Upper lobe of left lung (tissue), 6 donors: ENCODE measurements at places on chromosomes 5 and 9. TPM values are rescaled to one million over a fixed set of nuclear protein-coding genes. Genes with fewer than 3 reads are reported as not detected.

ITGA1 gene
- total RNA-seq, result 75.1 TPM

PDE6A gene
- total RNA-seq, result not detected

CDKN2B-AS1 gene
- 1.5 TPM for total RNA-seq

STING1 gene
- 70.3 TPM for total RNA-seq

- DNase-seq, result no peak
Measured at GRCh38 chr9:31697956-31698355, 686.5 kb upstream of the ACO1 start.

DNA sequence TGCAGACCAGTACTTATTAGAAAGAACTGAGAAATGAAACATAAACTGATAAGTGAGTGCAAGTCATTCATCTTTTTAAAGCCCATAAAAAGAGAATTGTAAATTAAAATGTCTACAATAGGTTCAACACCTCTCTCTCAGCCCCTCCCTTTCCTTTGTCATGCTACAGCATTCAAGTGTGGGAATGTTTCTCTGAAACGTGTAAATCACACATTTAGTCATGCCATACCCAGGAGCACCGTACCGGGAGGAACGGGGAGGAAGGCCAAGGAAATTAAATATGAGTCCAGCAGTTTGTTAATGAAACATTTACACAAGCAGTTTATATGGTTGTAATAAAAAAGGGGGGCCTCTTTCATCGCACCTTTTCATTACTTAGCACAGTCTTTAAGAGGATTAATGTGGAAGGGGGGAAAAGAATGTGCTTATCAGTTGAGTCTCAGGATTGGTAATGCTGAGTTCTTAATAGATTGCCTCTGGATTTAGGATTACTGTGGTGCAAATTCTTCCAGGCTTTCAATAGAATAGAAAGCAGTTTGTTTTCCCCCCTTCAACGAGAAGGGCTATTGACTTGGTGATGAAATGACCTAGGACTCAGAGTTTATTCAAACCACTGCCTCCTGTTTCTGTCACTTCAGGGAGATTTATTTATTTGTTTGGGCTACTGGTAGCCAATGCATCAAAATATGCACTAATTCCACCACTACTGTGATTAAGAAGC is 176.0 kb upstream of the ZNF608 start:
- no peak for DNase-seq

DNA sequence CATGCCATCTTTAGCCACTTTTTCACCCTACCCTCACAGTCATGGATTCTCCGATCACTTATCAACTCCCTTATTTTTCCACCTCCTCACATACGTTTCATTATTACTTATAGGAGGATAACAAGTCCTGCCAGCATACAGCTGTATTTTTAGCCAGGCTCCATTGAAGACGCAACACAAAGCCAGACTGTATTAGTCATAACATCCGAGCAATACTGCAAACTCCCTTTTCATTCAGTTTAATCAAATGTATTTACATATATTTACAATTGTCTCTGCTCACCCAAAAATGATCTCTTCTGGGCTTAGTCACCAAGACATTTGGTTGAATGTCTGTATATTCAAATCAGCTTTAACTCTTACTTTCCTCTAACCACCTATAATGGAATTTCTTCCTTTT is 126.4 kb upstream of the PRLR start:
- DNase-seq, result no peak

DNA sequence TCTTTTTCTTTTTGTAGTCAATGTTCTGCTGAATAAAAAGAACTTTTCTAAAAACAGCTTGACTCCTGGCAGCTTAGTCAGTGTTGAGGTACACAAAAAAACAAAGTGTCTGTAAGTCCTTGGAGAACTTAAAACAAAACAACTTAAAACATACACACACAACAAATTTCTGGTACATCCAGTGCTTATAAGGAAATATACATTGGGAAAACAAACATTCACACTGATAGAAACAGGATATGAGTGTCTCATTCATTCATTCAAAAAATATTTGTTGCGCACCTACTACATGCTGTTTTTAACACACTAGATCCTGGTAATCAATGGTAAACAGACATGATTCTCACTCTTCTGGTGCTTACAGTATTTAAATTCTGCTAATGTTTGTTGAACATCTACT is 27.4 kb upstream of the MEGF9 start:
- no peak for DNase-seq

DNA sequence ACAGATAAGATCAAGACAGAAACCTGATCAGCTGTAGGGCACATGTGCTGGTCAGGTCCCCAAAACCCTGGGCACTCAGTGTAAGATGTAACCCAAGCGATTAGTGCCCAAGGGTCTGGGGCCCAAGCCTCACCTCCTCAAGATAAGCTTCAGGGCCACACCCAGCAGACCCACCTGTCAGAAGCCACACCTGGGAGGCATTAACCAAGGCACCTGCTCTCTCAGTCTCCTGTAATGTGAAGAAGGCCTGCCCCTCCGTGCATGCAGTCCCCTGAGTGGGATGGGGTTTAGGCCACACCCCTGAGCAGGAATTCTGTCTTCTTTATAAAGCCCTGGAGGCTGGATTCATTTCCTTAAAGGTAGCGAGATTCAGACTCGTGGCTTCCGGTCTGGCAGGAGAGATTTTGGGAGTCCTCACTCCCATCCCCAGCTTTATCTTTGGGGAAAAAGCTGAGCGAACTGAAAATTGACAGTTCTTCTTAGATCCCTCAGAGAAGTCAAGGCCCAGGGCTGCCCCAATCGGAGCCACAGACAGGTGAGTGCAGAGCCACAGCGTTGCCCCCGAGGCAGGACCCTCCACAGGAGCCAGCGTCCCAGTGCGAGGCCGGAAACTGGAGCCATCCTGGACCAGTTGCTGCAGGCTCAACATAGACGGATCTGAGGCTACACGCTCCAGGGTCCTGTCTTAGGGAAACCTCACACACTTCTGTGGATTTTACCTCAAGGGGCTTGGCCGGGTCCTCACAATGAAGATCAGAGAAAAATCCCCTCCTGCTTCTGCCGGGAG is 357.6 kb upstream of the IRX4 start:
- DNase-seq, result peak; percentile 39

DNA sequence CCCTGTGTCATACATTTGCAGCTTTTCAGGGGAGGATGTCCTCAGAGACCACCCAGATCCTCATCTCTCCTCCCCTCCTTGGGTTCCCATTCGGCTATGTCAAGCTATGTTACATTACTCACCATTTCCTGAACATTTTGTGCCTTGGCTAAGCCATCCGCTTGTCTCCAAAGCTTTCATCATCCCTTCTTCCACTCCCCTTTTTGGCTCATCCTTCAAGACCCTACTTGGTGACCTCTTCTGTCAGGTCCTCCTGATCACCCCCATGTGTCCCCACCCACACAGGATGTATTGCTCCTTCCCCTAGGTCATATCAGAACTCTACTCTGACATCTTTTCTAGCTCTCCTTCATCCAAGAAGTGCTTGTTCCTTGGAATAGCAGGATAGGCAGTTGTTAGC is 81.8 kb downstream of the BOD1 start:
- no peak for DNase-seq
